ENCODE measurements at places on chromosomes 4 and X. TPM values are rescaled to one million over a fixed set of nuclear protein-coding genes. Genes with fewer than 3 reads are reported as not detected.

DNA sequence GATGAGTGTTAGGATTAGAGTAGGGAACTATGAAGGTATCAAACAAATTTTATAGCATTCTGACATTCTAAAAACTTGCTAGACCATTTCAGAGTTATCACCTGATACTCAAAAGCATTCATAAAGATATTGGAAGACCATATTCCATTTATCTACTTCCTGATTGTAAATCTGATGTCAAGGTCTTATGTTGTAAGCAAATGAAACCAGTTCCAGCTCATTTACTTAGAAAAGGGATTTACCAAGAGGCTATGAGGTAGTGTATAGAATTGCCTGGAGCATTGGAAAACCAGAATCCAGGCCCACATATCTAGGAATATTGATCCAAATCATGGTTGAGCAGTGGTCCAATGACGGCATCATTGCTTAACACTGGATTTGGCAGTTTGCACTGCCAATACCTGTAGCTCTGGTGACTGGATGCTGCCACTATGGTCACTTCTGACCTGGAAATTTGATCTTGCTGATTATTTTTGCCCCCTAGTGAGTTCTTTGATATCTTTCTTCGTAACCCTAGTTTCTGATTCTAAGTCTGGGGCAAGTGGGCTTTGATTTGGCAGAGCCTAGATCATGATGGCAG lies 25.4 kb downstream of the ARFIP1 start:
- H3K27me3 ChIP-seq, result no peaks in the 10 kb centered on the region
- DNase-seq, result no peak
- no peak overlapping the region for H3K27ac ChIP-seq
- H3K36me3 ChIP-seq, result no peaks in the 10 kb centered on the region

DNA sequence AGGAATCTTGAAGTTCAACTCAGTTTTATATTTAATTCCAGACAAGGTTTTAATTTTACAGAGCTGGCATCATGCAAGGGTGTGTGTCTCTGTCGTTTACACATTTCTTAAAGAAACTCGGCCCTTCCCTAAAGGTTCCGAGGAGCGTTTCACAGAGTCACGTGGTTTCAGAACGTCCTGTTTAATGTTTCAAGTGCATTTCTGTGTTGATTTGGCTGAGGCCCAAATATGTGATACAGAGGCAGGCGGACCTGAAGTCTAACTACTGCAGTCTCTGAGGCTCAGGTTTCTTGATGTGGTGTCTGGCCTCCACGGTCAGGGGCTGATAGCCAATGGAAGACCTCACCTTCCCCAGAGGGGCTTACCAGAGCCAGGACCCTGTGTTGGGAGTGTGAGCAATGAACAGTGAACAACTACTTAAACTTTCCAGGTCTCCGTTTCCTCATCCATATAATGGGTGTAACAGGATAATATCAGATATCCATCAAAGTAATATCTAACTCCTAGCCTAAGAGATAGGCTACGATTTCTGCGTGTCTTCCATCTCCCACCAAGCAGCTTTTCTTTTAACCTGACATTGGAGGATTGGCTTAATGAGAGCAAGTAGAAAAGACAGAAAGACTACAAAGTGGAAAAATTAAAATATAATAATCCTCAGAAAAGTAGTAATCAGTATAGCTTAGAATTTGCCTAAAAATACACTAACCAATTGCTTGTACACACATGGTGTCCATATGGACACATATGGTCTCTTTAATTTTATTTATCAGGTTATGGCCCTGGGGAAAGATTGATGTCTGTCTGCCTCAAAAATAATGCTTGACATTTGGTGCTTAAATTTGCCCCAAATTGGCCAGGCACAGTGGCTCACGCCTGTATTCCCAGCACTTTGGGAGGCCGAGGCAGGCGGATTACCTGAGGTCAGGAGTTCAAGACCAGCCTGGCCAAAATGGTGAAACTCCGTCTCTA lies 50.0 kb upstream of the TRIM2 start:
- peaks cover 7% of the 10 kb centered on the region for H3K4me1 ChIP-seq
- no peak overlapping the region for H3K27ac ChIP-seq
- peak overlapping the region; percentile 48 for H3K4me3 ChIP-seq

- no peak overlapping the region for H3K4me3 ChIP-seq
- no peaks in the 10 kb centered on the region for H3K4me1 ChIP-seq
- H3K27ac ChIP-seq, result no peak overlapping the region
- no peak for DNase-seq
These were observed 52.5 kb downstream of the HOPX start for GRCh38 chr4:56628592-56628991.

DNA sequence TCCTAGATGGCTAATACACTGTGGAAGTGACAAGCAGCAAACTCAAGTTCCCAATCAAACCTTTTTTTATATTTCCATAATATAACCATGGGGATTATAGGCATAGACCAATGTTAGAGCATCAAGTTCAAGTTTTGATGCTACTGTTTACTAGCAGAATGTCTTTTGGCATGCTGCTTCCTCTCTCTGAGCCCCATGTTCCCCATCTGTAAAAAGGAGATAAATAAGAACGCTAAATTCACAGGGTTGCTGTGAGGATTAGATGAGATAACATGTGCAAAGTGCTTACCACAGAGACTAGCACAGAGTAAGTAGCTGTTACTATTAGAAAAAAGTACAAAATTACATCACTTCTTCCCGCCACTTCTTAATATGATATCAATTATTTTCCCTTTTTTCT lies 18.0 kb downstream of the MBNL3 start:
- H3K4me1 ChIP-seq, result no peaks in the 10 kb centered on the region
- H3K4me3 ChIP-seq, result no peak overlapping the region
- no peak for DNase-seq
- no peaks in the 10 kb centered on the region for H3K27me3 ChIP-seq
- no peaks in the 10 kb centered on the region for H3K36me3 ChIP-seq
- H3K27ac ChIP-seq, result no peak overlapping the region

DNA sequence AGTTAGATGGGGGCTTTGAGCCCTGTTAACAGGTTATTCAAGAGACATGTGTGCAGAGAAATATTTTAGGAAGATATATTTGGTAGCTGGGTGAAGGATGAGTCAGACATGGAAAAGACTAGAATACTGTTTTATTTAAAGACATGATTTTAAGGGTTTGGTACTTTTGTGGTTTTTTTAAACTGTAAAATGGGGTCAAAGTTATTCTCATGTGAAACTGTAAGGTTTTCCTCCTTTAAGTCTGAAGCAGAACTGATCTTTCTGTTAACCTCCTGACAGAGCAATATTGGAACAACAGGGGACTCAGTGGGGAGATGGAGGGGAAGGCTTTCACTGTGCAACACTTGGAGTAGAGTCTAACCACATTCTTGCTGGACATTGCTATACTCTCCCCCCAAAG lies 112.4 kb upstream of the LSM6 start:
- no peak for DNase-seq
- no peaks in the 10 kb centered on the region for H3K27me3 ChIP-seq
- no peak overlapping the region for H3K4me3 ChIP-seq
- no peaks in the 10 kb centered on the region for H3K4me1 ChIP-seq
- no peak overlapping the region for H3K27ac ChIP-seq
- no peaks in the 10 kb centered on the region for H3K36me3 ChIP-seq

- H3K4me1 ChIP-seq, result peaks cover 22% of the 10 kb centered on the region
- H3K36me3 ChIP-seq, result no peaks in the 10 kb centered on the region
- peak; percentile 55 for DNase-seq
These were observed 2.9 kb downstream of the RAPGEF2 start for GRCh38 chr4:159105761-159106243.

DNA sequence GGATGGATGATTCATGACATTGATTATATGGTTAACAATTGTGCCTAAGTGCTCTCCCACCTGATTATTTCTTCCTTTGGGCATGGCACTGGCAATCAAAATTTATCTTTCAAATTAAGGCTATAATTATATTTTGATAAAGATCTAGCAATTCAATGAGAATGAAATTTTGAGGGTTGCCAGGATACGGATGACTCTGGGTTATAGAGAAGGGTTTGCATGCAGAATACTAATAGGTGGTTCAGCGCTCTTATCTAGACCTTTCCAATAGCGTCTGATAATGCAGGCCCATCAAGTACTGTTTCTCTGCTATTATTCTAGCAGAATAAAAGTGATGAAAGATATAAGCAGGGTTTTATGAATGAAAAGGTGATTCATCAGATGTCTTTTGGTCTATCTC lies 74.9 kb upstream of the SCML1 start:
- no peaks in the 10 kb centered on the region for H3K36me3 ChIP-seq
- no peaks in the 10 kb centered on the region for H3K4me1 ChIP-seq
- no peak for DNase-seq
- H3K27ac ChIP-seq, result no peak overlapping the region
- H3K27me3 ChIP-seq, result no peaks in the 10 kb centered on the region
- H3K4me3 ChIP-seq, result no peak overlapping the region

DNA sequence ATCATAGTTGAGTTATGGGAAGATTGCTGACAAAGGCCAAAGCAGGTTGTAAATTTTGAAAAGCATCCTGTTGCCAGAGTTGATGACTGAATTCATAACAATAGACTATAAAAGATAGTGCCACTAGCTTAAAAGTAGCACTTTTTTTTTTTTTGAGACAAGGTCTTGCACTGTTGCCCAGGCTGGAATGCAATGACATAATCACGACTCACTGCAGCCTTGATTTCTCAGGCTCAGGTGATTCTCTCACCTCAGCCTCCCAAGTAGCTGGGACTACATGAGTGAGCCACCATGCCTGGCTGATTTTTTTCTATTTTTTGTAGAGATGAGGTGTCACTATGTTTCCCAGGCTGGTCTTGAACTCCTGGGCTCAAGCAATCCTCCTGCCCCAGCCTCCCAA lies 122.7 kb downstream of the SPOCK3 start:
- H3K27ac ChIP-seq, result no peak overlapping the region
- no peaks in the 10 kb centered on the region for H3K27me3 ChIP-seq
- DNase-seq, result no peak
- no peak overlapping the region for H3K4me3 ChIP-seq
- no peaks in the 10 kb centered on the region for H3K36me3 ChIP-seq

- peak overlapping the region; percentile 30 for H3K27ac ChIP-seq
- H3K4me3 ChIP-seq, result no peak overlapping the region
- no peaks in the 10 kb centered on the region for H3K27me3 ChIP-seq
- peaks cover 20% of the 10 kb centered on the region for H3K36me3 ChIP-seq
These were observed 36.3 kb upstream of the TBC1D14 start for GRCh38 chr4:6873291-6873690.

GRCh38 chrX:40188573-40189417 lies 91.0 kb upstream of the BCOR start:
- peak; percentile 50 for DNase-seq
- H3K4me3 ChIP-seq, result no peak overlapping the region
- no peak overlapping the region for H3K27ac ChIP-seq
- no peaks in the 10 kb centered on the region for H3K4me1 ChIP-seq
- H3K27me3 ChIP-seq, result no peaks in the 10 kb centered on the region

GRCh38 chr4:40812386-40812785 lies 62.6 kb downstream of the NSUN7 start:
- no peaks in the 10 kb centered on the region for H3K27me3 ChIP-seq
- DNase-seq, result no peak
- H3K27ac ChIP-seq, result no peak overlapping the region
- peaks cover 3% of the 10 kb centered on the region for H3K36me3 ChIP-seq

DNA sequence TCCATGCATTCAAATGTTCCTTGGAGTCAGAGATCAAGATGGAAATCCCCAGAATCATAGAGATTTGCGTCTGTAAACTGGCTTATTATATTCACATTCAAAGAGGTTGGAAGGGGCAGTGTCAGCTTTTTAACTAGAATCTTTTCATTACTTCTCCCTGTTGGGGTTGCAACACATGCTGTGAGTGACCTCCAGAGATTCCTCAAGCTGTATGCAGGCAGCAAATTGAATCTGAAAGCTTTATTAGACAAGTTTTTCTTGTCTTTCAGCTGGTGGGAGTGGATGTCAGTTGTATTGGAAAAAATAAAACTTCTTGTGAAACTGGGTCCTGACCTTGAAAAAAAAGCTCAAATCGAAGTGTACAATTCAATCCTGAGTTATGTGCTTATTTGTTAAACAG lies 736.5 kb upstream of the FTHL17 start:
- no peak overlapping the region for H3K4me3 ChIP-seq
- H3K27me3 ChIP-seq, result no peaks in the 10 kb centered on the region
- DNase-seq, result peak; percentile 14
- no peaks in the 10 kb centered on the region for H3K4me1 ChIP-seq
- H3K27ac ChIP-seq, result no peak overlapping the region

GRCh38 chr4:7041801-7042502 lies 1.2 kb upstream of the TADA2B start:
- peak overlapping the region; percentile 49 for H3K4me3 ChIP-seq
- peak overlapping the region; percentile 23 for H3K27ac ChIP-seq
- no peaks in the 10 kb centered on the region for H3K27me3 ChIP-seq
- H3K4me1 ChIP-seq, result peaks cover 6% of the 10 kb centered on the region

- peak overlapping the region; percentile 71 for H3K27ac ChIP-seq
- DNase-seq, result no peak
- H3K4me1 ChIP-seq, result peaks cover 3% of the 10 kb centered on the region
- no peaks in the 10 kb centered on the region for H3K27me3 ChIP-seq
These were observed 64.3 kb downstream of the FRAS1 start for GRCh38 chr4:78121338-78121904.

DNA sequence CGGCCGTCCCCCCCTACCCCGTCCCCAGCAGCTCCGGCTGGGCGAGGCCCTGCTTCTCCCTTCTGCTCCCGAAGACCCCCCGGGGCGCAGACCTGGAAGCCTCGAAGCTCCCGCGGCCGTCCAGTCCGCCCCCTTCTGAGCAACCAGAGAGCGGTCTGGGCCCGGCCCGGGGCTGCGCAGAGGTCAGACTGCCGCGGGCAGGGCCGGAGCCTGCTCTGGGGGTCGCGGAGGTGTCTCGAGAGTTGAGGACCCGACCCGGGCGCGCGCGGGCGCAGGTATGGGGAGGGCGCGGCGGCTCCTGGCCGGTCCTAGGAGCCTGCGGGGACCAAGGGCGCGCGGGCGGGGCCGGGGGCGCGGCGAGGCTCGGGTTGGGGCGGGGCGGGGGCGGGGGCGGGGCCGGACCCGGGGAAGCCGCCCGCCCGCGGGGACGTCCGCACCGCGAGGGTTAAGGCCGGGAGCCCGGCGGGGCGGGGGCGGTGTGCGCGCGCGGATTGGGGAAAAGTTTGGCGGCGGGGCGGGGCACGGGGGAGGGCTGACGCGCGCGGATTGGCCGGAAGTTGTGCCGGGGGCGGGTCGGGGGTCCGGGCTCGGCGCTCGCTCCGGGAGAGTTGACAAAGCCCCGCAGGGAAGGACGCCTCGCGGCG lies at the start of gene FGFRL1:
TSS of gene FGFRL1 (plus strand) at position 605 of the 644 bp plus-strand sequence. CDS start 860 bp downstream, outside the sequence.
- no peaks in the 10 kb centered on the region for H3K4me1 ChIP-seq
- peak within 1 kb of the TSS; percentile 52 for H3K4me3 ChIP-seq
- no peak within 1 kb of the TSS for H3K27ac ChIP-seq
- peak; percentile 94 for DNase-seq

- H3K4me1 ChIP-seq, result no peaks in the 10 kb centered on the region
- no peak overlapping the region for H3K4me3 ChIP-seq
- H3K27me3 ChIP-seq, result no peaks in the 10 kb centered on the region
- no peak for DNase-seq
These were observed 166.8 kb downstream of the TLL1 start for GRCh38 chr4:166039822-166040221.

GRCh38 chrX:103774070-103774642 lies 2.5 kb upstream of the PLP1 start:
- H3K36me3 ChIP-seq, result no peaks in the 10 kb centered on the region
- H3K27ac ChIP-seq, result no peak overlapping the region
- no peaks in the 10 kb centered on the region for H3K4me1 ChIP-seq
- no peaks in the 10 kb centered on the region for H3K27me3 ChIP-seq
- peak; percentile 17 for DNase-seq
- no peak overlapping the region for H3K4me3 ChIP-seq

GRCh38 chr4:184237612-184238011 lies 19.9 kb upstream of the ENPP6 start:
- no peaks in the 10 kb centered on the region for H3K4me1 ChIP-seq
- H3K36me3 ChIP-seq, result no peaks in the 10 kb centered on the region
- no peak overlapping the region for H3K4me3 ChIP-seq
- H3K27ac ChIP-seq, result no peak overlapping the region
- H3K27me3 ChIP-seq, result no peaks in the 10 kb centered on the region

AMER1 gene
- total RNA-seq, result 8.0 TPM

PCDH19 gene
- total RNA-seq, result 0.60 TPM

TKTL1 gene
- total RNA-seq, result not detected

PAK3 gene
- total RNA-seq, result 2.1 TPM

ZAR1 gene
- not detected for total RNA-seq

RGN gene
- total RNA-seq, result 5.7 TPM

KCTD8 gene
- 0.56 TPM for total RNA-seq

CXCL1 gene
- total RNA-seq, result not detected
